K562 (cell line): ENCODE measurements at places on chromosomes 3 and 15. TPM values are rescaled to one million over a fixed set of nuclear protein-coding genes. Genes with fewer than 3 reads are reported as not detected.

- no peak for DNase-seq
Observed at GRCh38 chr3:143895805-143896204, 47.5 kb upstream of the SLC9A9 start.

DNA sequence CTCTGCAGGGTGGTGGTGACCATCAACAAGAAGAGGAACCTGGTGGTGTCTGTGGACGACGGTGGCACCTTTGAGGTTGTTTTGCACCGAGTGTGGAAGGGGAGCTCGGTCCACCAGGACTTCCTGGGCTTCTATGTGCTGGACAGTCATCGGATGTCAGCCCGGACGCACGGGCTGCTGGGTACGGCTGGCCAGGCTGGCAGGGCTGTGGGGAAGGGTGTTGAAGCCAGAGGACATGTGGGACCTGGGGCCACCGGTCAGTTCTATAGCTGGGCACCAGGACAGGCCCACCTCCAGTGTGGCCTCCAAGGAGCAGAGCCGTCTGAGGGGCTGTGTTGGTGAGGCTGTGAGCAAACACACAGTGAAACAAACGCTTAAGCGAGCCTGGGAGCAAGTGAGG is 3.9 kb upstream of the ITIH3 start:
- no peak for DNase-seq

GRCh38 chr3:150594150-150594549 is 9.0 kb upstream of the SELENOT start:
- no peak for DNase-seq

Gene SIDT1
- total RNA-seq, result 0.18 TPM in 1 of 2 replicates, not detected in the other

GRCh38 chr3:167305340-167305890 is 74.7 kb downstream of the ZBBX start:
- DNase-seq, result no peak

- no peak for DNase-seq
Observed at GRCh38 chr3:136995652-136996051, 37.9 kb downstream of the IL20RB start.

- DNase-seq, result no peak
Observed at GRCh38 chr15:83200589-83200988, 7.0 kb downstream of the HDGFL3 start.

- no peak for DNase-seq
Observed at GRCh38 chr3:24828011-24828410, 333.4 kb upstream of the THRB start.

Gene FOXB1
- total RNA-seq, result not detected in 2 replicates

DNA sequence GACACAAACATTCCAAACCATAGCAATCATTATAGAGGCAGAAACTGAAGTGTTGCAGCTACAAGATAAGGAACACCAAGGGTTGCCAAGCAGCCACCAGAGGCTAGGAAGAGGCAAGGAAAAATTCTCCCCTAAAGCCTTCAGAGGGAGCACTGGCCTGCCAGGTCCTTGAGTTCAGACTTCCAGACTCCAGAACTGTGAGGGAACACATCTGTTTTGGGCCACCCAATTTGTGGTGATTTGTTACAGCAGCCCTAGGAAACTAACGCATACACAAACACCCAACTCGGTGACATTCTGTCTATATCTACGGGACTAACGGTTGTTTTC is 54.6 kb downstream of the MB21D2 start:
- DNase-seq, result no peak

DNA sequence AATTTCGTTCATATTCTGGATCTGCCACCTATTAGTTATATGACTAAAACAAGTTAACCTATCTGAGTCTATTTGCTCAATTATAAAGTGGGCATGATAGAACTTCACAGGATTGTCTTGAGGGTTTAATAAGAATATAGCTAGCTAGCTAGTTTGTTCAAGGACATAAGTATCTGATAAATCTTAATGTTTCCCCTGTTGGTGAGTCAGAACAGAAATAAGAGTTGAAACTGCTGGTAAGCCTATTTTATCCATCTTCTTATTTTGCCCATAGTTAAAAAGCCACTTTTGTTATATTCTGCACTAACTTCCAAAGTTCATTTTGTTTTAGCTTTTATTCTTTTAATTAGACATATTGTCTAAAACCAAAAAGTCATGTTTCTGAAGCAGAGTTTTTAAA is 9.4 kb downstream of the SELENOT start:
- DNase-seq, result no peak

DNA sequence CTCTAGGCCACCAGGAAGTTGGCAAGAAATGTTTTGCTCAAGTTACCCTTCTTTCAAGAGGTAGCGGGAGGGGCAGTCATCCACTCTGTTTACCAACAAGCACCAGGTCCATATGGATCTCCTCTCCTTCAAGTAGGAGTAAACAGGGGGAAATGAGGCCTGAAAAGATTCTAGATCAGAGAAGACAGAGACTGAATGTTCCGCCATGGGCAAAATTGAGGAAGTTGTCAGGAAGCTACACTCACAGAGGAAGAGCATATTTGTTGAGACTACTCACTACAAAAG is 81.6 kb downstream of the KLF15 start:
- DNase-seq, result no peak

- no peak for DNase-seq
Observed at GRCh38 chr15:61983081-61983480, 77.2 kb downstream of the VPS13C start.

DNA sequence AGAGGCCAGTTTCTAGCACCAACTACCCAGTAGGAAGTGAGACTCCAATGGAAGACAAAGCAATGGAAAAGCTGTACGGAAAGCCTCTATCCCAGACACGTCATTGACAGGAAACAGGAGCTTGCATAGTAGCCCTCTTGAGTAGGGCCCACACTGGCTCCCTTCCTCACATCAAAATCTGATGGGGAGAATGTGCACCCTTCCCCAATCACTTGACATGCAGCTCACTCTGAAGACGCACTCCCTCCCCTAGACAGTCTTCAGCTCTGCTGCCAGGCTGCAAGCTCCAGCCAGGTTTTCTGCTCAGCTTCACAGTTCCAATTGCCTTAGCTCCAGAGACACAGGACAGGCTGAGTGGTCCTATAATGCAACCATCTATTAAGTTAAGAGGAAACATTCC is 567.8 kb downstream of the EPHB1 start:
- no peak for DNase-seq

- no peak for DNase-seq
Observed at GRCh38 chr3:128537091-128537703, 44.2 kb upstream of the GATA2 start.

GRCh38 chr3:143536817-143537535 is 311.3 kb downstream of the SLC9A9 start:
- DNase-seq, result no peak

Gene POC1A
- 15.9 and 17.4 TPM in 2 replicates for total RNA-seq

DNA sequence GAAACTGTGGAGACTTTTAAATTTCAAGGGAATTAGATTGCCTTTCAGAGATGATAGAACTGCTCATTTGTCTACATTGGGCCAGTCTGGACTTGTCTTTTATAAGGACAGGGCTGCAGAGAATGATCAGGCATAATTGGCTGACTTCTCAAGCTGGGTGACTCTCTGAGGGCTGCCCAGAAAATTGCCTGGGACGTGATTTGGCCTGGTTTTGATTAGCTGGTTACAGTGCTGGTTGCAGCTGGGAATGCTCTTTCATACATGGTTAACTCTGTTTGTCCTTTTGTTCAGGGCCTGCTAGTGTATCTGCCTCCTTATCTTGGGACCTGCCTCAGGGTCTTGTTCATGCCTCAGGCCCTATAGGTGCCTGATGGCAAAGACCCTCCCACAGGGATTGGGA is 245.6 kb downstream of the CLSTN2 start:
- no peak for DNase-seq
